ENCODE measurements at places on chromosomes 6 and 20. TPM values are rescaled to one million over a fixed set of nuclear protein-coding genes. Genes with fewer than 3 reads are reported as not detected.

- H3K4me1 ChIP-seq, result no peaks in the 10 kb centered on the region
- H3K4me3 ChIP-seq, result no peak overlapping the region
- no peak overlapping the region for H3K27ac ChIP-seq
- H3K36me3 ChIP-seq, result no peaks in the 10 kb centered on the region
Observed at GRCh38 chr6:161890133-161890831, 616.4 kb upstream of the AGPAT4 start.

- H3K4me1 ChIP-seq, result peaks cover 10% of the 10 kb centered on the region
- no peak for DNase-seq
- H3K27me3 ChIP-seq, result no peaks in the 10 kb centered on the region
- H3K36me3 ChIP-seq, result no peaks in the 10 kb centered on the region
- no peak overlapping the region for H3K27ac ChIP-seq
- H3K4me3 ChIP-seq, result no peak overlapping the region
Observed at GRCh38 chr6:37761554-37762271, 57.8 kb upstream of the ZFAND3 start.

GRCh38 chr6:99739526-99739925 is 132.9 kb downstream of the PRDM13 start:
- no peaks in the 10 kb centered on the region for H3K36me3 ChIP-seq
- H3K4me3 ChIP-seq, result no peak overlapping the region
- H3K27ac ChIP-seq, result no peak overlapping the region
- peaks cover 15% of the 10 kb centered on the region for H3K27me3 ChIP-seq
- H3K4me1 ChIP-seq, result no peaks in the 10 kb centered on the region

- H3K4me3 ChIP-seq, result no peak overlapping the region
- no peak for DNase-seq
- peaks cover 6% of the 10 kb centered on the region for H3K27me3 ChIP-seq
- no peak overlapping the region for H3K27ac ChIP-seq
- H3K36me3 ChIP-seq, result no peaks in the 10 kb centered on the region
Observed at GRCh38 chr6:1024587-1024986, 287.3 kb upstream of the FOXQ1 start.

DNA sequence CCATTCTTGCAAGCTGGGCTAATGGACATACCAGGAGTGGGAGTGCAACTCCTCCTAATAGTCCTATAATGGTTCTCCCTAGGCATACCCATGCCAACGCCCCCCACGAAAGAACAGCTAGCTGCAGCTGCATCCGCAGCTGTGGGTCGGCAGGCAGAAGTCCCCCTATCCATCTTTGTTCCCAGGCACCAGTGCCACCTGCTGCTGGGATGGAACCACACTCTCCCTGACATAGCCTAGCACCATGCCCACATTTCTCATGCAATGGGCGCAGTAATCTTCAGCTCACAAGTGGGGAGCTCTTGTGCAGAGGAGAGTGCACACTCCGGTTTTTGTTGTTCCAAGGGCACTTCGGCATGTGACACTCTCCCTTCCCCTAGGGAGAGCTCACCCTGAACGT is 567.8 kb downstream of the GRIK2 start:
- no peaks in the 10 kb centered on the region for H3K36me3 ChIP-seq
- H3K4me1 ChIP-seq, result no peaks in the 10 kb centered on the region
- no peaks in the 10 kb centered on the region for H3K27me3 ChIP-seq
- no peak for DNase-seq

DNA sequence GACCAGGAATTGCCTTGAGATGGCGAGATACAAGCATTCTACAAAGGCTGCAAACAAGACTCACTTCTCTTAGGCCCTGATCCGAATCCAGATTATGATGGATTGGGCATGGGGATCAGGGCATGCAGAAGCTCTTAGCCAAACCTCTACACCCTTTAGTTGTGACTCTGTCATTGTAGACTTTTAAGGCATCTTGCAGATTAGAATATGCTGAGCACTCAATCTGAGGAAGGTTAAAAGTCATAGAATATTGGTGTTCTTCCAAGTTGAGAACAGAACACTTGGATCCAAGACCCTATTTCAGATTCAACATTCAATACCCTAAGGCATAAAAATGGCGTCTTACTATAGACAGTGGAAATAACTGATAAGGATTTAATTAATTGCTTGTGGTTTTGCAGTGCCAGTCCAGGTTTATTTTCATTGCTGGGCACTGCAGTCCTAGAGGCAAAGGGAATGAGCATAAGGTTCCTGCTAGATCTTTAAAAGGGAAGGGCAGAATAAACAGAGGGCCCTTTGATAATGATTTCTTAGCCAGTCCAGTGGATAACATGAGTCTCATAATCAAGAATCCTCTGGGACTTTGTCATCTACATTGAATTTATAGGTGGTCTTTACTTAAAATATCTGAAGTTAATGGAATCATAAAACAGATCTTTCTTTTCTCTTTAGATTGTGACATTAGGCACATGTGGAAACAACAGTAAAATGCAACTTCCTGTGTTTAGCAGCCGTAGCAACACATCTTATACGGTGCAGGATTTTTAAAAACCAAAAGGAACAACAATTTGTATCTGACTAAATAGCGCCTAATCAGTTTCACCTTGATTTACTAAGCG is 17.6 kb downstream of the PHACTR2 start:
- no peak overlapping the region for H3K27ac ChIP-seq
- H3K36me3 ChIP-seq, result no peaks in the 10 kb centered on the region
- no peaks in the 10 kb centered on the region for H3K27me3 ChIP-seq
- peaks cover 43% of the 10 kb centered on the region for H3K4me1 ChIP-seq
- no peak overlapping the region for H3K4me3 ChIP-seq

GRCh38 chr20:56928007-56928406 is 298.9 kb downstream of the TFAP2C start:
- no peak overlapping the region for H3K27ac ChIP-seq
- H3K36me3 ChIP-seq, result peaks cover 2% of the 10 kb centered on the region
- DNase-seq, result no peak
- peaks cover 61% of the 10 kb centered on the region for H3K27me3 ChIP-seq
- no peak overlapping the region for H3K4me3 ChIP-seq
- H3K4me1 ChIP-seq, result no peaks in the 10 kb centered on the region

- H3K4me1 ChIP-seq, result no peaks in the 10 kb centered on the region
- H3K36me3 ChIP-seq, result no peaks in the 10 kb centered on the region
- no peak overlapping the region for H3K4me3 ChIP-seq
- H3K27me3 ChIP-seq, result peaks cover 22% of the 10 kb centered on the region
Observed at GRCh38 chr6:1337791-1338190, 25.9 kb downstream of the FOXQ1 start.

DNA sequence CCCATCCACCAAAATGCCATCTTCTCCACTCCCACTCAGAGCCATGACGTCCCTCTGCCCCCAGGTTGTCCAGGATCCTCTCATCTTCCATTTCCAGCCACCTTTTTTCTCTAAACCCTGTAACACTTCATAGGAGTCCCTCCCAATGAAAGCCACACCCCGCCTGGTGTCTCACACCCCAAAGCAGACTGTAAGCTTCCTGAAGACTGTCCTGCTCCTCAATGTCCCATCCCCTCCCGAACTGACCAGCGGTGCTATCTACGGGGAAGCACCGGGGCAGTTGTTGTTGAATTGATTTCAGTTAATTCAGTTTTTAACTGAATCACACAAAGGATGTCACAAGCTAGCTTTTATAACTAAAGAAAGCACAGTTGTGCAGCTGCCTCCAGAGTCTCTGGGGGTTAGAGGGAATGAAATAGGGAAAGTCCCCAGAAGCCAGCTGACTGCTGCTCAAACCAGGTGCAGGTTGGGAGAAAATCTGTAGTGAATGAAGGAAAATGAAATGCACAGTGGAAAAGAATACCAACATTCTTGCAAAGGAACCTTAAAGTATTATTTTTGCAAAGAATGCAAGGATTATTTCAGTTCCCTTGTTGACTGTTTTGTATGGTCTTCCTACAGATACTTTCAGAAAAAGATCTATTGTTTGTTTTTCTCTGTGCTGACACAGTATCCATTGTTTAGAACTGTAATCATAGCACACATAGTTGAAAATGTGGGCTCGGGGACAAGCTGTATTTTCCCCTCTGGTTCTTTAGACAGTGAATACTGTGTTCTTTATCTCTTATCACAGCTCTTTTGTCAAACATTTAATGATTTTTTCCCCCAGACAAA is 222.6 kb upstream of the QKI start:
- no peaks in the 10 kb centered on the region for H3K36me3 ChIP-seq
- DNase-seq, result no peak
- no peak overlapping the region for H3K4me3 ChIP-seq
- H3K27me3 ChIP-seq, result peaks cover 2% of the 10 kb centered on the region
- no peaks in the 10 kb centered on the region for H3K4me1 ChIP-seq

GSS gene
- 68.0 TPM for total RNA-seq

Measured in activated T-helper 1 cell treated with anti-CD3 and anti-CD28 coated beads, Interleukin-12 subunit alpha, Interleukin-12 subunit beta, Interleukin-2, Interleukin-4 antibody, amounts not matched to agents 30 ng/mL and 10 ng/mL and 1 ng/mL, durations not matched to agents 14 hours and 24 hours and 36 hours (primary cell).